Brain (organoid and tissue), 16 donors: ENCODE measurements at places on chromosomes 12 and 14.
A peak's percentile ranks its signal among the peaks of the same experiment; 100 is the strongest.

GRCh38 chr12:10571141-10571540, 42.3 kb downstream of the MAGOHB start:
- DNase-seq = no peak

DNA sequence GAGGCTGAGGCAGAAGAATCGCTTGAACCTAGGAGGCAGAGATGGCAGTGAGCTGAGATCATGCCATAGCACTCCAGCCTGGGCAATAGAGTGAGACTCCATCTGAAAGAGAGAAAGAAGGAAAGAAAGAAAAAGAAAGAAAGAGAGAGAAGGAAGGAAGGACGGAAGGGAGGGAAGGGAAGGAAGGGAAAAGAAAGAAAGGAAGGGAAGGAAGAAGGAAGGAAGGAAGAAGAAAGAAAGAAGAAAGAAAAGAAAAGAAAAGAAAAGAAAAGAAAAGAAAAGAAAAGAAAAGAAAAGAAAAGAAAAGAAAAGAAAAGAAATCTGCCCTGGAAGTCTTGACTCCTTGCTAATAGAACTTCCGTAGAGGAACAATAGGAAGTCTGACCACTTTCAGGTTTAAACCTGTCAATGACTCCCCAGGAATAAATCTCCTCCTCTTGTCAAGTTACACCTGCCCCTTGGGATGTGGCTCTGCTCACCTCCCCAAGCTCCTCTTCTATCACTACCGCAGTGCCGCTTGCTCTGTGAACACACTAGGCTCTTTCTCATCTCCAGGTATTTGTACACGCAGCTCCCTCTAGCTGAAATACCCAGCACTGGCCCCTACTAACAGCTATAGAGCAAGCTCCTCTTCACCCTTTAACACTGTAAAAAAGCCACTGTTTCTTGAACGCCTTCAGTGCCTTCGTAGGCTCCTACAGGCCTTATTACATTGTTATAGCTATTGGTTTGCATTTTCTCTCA, 773.1 kb upstream of the TBX3 start:
- no peak for DNase-seq

GRCh38 chr12:71277866-71278265, 120.1 kb upstream of the TSPAN8 start:
- no peak for DNase-seq

DNA sequence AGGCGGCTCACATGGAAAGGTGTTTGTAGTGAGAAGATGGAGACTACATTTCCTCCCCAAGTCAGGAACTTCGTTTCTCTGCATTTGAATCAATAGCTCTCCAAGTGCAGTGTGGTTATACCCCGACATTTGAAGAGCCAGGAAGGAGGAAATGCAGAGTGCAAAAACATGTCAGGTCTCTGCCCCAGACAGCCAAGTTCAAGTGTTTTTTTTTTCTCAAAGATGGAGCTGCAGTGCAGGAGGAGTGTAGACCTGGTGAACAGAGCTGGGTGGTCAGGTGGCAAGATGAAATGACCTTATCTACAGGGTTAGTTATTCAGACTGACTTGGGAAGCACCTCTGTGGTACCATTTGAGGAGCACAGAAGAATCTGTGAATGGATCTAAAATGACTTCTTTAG, 21.3 kb downstream of the MLXIP start:
- no peak for DNase-seq

GRCh38 chr12:72282721-72283120, 10.6 kb downstream of the TRHDE start:
- no peak for DNase-seq

- DNase-seq = no peak
Measured at GRCh38 chr12:111819191-111820158, 22.6 kb upstream of the MAPKAPK5 start.

DNA sequence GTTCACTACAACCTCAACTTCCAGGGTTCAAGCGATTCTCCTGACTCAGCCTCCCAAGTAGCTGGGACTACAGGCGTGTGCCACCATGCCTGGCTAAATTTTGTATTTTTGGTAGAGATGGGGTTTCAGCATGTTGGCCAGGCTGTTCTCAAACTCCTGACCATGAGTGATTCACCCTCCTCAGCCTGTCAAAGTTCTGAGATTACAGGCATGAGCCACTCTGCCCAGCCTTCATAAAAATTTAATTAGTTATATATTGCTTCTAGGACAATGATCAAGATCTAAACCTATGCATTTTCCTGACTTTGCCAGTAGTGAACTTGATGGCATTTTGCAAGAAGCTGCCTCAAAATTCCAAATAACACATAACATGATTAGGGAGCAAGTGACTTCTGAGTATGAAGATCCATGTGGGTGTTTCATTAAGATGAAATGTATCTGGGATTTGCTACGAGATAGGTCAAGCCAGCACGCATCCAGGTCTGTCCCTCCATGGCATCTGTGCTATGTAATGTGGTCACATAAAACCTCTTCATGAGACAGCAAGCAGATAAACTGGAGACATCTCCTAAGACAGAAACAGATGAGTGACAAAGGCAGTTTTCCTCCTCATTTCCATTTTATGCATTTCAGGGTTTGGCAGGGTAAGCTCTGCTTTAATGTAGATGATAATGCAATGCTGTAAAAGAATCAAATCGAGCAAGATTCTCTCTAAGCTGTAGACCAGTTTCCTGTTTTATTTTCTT, 319.4 kb upstream of the ATP2B1 start:
- peak; percentile 82 for DNase-seq

DNA sequence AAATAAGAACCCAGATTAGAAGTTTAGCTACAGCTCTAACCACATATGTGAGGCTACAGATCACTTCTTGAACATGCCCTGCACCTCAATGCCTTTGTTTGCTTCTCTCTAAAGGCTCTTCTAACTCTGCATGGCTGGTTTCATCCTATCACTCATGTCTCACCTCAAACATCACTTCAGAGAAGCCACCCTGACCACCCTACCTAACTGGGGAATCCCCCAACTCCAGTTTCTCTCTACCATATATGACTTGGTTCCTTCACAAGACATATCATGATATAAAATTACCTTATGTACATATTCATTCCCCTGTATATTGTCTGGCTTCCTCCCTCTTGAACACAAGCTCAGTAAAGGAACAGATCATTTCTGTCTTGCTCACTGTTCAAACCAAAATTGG, 250.2 kb upstream of the GRIP1 start:
- DNase-seq = no peak

DNA sequence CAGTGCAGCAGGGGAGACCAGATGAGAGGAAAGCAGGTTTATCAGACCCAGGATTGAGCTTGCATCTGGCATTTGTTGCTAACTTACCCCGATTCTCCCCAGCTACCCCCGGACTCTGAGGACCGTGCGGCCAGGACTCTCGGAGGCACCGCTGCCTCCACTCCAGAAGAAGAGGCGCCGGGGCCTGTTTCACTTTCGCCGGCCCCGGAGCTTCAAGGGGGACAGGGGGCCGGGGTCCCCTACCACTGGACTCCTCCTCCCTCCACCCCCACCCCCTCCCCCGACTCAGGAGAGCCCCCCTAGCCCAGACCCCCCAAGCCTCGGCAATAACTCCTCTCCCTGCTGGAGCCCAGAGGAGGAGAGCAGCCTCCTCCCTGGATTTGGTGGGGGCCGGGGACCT, 6.5 kb upstream of the CPNE6 start:
- DNase-seq = no peak

DNA sequence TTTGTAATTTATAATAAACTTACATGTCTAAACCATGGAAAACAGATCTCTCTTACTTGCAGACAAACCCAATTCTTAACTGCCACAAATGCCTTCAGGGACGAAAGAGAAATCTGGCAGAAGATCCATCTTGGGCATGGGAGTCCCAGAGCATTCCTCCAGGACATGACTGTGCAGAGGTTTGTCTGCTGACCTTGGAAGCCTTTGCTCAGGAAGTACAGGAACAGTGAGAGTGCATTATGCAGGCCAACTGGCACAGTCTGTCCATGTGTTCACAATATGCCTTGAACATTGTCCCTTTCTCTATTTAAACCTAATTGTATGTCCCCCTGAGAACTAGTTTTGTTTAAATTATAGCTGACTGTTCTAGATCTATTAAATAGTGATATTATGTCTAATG, 467.1 kb downstream of the ATP23 start:
- no peak for DNase-seq

DNA sequence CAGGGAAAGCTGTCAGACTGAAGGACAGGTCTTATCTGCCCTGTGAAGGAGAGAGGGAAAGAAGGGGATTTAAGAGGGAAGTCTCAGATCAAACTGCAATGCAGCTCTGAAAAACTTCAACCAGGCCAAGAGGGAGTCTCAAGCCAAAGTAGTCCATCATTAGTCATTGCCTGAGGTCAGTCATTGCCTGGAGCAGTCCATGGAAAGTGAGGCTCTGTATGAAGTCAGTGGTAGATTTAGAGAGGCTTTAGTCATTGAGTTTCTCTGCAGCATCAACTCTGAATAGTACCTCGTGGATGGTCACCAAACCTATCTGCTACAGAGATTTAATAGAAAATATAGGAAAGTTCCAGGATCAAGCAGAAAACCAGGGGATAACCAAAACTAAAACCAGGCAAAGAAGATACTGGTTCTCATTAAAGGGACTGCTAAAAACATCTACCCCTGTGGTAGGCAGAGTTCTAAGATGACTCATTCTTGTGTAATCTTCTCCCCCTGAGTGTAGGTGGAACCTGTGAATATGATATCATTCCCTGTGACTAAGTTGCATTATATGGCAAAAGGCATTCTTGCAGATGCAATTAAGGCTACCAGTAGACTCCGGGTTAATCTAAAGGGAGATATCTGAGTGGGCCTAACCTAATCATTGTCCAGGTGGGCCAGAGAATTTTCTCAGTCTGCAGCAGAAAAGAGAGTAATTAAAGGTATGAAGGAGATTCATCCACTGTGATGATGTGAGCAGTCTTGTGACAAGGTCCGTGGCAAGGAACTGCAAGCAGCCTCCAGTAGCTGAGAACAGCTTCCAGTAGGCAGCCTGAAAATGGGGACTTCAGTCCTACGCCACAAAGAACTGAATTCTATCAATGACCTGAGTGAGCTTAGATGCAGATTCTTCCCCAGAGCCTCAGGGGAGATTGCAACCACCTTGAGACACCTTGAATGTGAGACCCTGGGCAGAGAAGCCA, 123.1 kb downstream of the GALC start:
- DNase-seq = no peak

GRCh38 chr14:20435582-20436362, at the start of gene KLHL33:
TSS of gene KLHL33 (minus strand) at chr14:20436166. CDS start at chr14:20435811, 355 bp downstream.
- no peak for DNase-seq

- DNase-seq = no peak
Measured at GRCh38 chr14:106843951-106844483, 1317.6 kb downstream of the TMEM121 start.

GRCh38 chr12:59122784-59123183, 202.5 kb upstream of the LRIG3 start:
- DNase-seq = no peak

GRCh38 chr14:30896435-30896834, 22.1 kb downstream of the COCH start:
- no peak for DNase-seq

DNA sequence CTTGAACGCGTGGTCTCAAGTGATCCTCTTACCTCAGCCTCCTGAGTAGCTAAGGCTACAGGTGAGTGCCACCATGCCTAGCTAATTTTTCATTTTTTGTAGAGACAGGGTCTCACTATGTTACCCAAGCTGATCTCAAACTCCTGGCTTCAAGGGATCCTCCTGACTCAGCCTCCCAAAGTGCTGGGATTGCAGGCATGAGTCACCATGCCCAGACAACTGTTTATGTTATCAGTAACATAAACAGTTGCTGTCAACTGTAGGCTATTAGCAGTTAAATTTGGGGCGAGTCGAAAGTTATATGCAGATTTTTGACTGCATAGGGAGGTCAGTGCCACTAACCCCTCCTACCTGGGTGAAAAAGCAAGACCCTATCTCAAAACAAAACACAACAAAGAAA, 26.2 kb upstream of the LRRK2 start:
- DNase-seq = no peak

- no peak for DNase-seq
Measured at GRCh38 chr12:104966677-104967076, 8.6 kb upstream of the SLC41A2 start.

DNA sequence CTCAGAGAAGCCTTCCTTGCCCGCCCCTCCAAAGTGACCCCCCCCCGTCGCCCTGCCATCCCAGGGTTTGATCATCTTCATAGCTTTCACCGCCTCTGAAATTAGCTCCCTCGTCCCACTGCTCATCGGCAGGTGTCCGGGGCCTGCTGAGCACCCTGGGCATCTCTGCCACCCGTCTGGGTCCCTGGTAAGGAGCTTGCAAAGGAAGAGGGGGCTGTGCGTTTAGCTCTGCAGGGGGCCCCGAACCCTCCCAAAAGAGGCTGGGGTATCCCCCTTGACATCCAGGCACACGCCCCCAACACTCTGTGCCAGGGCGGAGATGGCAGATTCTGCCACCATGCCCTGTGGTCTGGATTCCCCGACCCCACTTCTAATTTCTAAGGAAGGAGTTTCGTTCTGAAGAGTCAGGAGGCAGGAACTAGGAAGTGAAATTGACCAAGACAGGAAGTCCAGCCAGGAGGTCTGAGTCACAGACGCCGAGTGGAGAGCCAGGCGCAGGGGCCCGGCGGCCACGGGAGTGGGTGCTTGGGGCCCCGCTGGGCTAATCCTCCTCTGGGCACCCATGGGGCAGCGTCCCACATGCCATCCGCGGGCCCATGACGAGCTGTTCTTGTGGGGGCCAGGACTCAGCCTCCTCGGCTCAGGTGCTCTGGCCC, 95.7 kb downstream of the RFLNA start:
- no peak for DNase-seq

- no peak for DNase-seq
Measured at GRCh38 chr12:89678225-89678624, 30.4 kb downstream of the ATP2B1 start.

DNA sequence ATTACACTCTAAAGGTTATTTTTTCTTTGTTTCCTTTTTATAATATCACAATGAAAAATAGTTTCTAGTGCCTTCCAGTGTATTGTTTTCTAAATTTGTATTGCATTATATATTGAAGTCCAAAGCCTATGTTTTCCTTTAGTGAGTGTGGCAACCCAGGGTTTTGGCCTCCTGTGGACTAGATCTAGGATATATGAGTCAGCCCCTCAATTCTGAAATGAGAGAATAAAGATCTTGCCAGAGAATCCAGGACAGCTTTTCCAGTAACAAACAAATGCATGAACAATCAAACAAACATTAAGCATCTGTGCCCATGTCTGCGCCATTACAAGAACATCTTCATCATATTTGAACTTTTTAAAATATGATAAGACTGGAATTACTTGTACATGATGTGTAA, 70.7 kb upstream of the SSTR1 start:
- no peak for DNase-seq

DNA sequence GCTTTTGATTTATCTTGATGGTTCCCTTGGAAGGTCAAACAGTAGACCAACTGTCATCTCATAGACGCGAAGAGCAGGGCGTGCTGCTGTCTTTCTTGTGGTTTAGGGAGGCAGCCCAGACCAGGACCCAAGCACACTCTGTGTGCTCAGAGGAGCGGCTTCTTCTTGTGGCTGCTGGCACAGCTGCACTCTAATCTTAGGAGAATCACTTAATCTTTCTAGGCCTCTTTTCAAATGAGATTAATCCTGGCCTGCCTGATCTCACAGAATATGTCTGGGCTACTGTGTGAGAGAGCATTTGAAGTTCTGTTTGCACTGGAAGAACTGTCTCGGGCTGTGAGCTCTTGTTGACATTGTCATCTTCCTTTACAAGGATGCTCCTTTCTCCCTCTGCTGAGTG, 60.0 kb upstream of the TRAF3 start:
- DNase-seq = no peak

GRCh38 chr14:68687746-68688145, 105.1 kb downstream of the ZFP36L1 start:
- DNase-seq = peak; percentile 36

- DNase-seq = peak; percentile 47
Measured at GRCh38 chr14:99350751-99351150, 78.8 kb upstream of the BCL11B start.

- no peak for DNase-seq
Measured at GRCh38 chr12:73414926-73415325, 1122.7 kb upstream of the ATXN7L3B start.

GRCh38 chr12:65293735-65294134, 15.3 kb downstream of the MSRB3 start:
- no peak for DNase-seq
